Suprapubic skin (tissue), 4 donors: ENCODE measurements at places on chromosomes 11 and 22.
A peak's percentile ranks its signal among the peaks of the same experiment; 100 is the strongest.

DNA sequence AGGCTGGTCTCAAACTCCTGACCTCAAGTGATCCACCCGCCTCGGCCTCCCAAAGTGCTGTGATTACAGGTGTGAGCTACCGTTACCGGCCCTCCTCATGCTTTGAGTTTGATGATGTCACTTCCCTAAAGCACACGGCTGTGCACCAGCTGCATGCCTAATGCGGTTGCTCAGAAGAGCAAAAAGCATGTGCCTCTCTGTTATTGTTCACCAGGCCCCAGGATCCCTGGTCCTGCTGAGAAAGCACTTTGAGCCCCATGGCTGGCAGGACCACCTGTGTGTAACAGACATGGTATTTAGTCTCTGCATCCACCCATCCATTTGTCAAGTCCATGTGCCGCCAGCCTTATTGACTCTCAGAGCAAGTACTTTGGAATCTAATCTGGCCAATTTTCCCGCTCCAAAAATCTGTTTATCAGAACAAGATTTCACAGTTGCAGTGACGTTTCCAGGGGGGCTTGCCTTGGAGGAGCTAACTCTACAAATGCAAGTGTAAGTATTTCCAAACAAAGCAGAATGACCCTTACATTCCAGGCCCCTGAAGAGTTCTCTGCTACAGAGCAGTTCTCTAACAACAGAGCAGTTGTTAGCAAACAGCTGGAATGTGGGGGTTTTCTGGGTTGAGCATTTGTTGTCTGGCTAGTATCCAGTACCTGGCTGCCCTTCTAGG lies 89.4 kb downstream of the LDLRAD3 start:
- DNase-seq = no peak

DNA sequence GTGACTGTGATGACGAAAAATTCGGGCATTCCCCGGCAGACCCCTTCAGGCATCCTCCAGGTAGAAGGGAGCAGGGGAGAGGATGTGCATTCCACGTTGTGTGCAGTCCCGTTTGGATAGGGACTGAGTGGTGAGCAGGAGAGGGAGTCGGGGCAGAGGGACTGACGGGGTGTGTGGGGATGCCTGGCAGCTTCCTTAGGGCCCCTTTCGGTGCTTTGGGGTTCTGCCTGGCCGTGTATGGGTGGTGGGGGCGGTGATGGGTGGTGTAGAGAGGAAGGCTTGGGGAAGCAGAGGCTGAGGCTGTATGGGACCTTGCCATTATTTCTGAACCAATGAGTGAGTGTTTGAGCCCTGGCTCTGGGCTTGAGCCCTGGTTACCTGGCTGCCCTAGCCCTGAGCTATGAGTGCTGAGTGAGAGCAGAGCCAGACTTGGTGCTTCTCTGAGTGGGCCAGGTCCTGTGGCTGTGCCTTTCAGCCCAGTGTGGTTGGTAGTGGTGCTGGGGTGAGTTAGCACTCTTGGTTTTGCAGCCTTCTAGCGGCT lies 914 bp downstream of the INPPL1 start:
- peak; percentile 56 for DNase-seq

DNA sequence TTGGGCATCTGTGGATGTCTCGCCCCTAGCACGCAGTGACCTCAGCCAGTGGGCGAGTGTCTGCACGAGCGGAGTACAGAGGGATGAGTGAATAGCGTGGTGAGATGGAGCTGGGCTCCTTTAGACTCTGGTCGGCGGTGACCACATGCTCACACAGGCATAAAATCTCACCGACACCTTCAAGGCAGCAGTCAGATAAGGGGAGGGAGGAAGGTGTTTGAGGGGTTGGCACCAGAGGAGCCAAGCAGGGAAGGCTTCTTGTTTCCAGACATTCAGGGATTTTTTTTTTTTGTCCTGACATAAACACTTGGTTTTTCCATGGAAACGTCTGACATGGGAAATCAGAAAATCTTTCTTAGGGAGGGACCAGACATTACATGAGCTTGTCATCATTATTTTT lies 35.8 kb downstream of the GRIK4 start:
- DNase-seq = no peak

DNA sequence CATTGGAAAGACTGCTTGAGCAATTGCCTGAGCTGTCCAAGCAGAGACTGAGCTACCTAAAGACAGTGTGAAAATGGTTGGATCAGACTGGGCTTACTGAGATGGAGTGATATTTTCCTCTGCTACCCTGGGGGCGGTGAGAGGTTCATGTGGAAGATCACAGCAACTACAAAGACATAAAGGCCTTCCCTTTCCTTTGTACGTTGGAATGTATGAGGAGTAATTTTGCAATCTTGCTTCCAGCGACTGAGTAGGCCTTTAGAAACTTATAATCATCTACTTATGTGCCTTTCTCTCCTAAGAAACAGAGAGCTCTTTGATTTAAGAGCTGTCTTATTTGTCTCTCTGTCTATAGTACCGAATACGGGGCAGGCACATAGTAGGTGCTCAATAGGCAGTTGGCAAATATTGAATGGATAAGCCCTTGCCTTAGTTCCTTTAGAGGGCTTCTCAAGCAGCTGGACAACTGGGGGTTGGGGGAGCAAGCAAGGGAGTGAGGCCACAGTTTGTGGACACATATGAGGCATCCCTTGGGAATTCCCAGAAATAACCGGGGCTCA lies 2.4 kb upstream of the HEPACAM start:
- no peak for DNase-seq

GRCh38 chr11:83252941-83253340 lies 33.2 kb downstream of the CCDC90B start:
- no peak for DNase-seq

- DNase-seq = no peak
Observed at GRCh38 chr11:35237351-35237750, 98.4 kb downstream of the CD44 start.

GRCh38 chr22:32534252-32535235 lies 59.9 kb downstream of the FBXO7 start:
- DNase-seq = no peak

DNA sequence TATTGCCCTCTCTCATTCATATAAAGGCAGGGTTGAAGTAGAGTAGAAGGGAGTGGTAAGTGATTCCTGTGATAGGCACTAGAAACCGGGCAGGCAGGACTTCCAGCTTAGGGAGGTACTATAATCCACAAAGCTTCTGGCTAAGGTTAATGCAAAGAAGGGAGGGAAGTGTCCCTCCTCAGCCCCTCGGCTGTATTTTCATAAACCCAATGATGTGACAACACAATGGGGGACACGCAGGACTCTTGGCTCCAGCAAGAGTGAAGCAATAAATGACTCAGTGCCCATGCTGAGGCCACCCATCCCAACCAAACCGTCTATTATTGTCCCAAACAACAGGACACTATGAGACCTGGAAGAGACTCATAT lies 90.7 kb downstream of the ETS1 start:
- DNase-seq = no peak

DNA sequence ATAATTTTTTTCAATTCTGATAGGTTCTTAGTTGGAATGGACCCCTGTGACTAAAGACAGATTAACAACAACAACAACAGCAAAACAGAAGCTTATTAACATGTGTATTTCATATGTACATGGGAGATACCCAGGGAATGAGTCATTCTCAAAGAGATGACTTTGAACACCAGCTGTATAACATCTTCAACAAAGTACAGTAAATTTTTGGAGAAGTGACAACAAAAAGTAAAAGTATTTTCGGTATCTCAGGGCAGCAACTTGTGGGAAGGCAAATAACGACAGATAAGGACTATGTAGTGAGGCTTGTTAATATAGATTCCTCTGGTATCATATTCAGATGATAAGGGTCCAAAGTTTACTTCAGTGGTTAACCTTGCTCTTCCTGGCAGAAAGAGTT lies 573.4 kb upstream of the RAG2 start:
- DNase-seq = no peak

- DNase-seq = no peak
Observed at GRCh38 chr11:2417856-2418692, 17.5 kb downstream of the TSSC4 start.

- DNase-seq = peak; percentile 85
Observed at GRCh38 chr11:43987384-43988039, 45.1 kb downstream of the C11orf96 start.

DNA sequence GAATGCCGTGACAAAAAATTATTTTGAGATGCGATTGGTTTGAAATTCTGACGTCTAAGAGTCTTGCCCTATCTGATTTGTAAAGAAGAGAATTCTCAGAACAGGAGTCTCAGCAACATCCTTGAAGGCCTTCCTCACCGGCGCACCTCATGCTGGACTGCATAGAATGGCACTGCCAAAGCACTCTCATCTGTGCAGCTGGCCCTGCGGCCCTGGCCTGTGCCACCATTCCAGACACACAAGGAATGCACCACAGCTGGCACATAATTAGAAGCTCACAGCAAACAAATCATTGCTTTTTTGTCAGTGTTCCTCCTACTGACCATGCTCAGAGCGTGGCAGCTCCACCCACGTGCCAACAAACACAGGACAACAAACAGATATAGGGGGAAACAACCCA lies 166.0 kb downstream of the KIRREL3 start:
- DNase-seq = no peak

DNA sequence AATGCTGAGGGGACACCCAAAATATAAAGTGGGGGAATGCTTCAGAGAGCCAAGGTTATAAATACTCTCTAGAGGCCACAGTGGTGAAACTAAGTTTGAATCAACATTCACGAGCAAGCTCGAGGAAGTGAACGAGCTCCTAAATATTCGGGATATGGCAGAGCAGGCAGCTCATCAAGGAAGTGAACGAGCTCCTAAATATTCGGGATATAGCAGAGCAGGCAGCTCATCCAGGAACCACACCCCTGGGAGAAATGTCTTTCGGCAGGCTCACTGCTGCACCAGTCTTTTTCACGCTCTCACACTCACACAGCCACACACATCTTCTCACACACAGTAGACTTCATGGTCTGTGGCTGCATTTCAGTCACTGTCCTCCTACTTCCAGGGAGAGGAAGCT lies 787.5 kb downstream of the OPCML start:
- no peak for DNase-seq

GRCh38 chr11:6601041-6601461 lies 2.4 kb downstream of the RRP8 start:
- no peak for DNase-seq
